ENCODE measurements at places on chromosomes 3 and 15. TPM values are rescaled to one million over a fixed set of nuclear protein-coding genes. Genes with fewer than 3 reads are reported as not detected.

GRCh38 chr3:197298945-197299854 is 788 bp upstream of the DLG1 start:
- peak; percentile 57 for DNase-seq

- DNase-seq, result no peak
Observed at GRCh38 chr3:109910772-109911171, 573.4 kb upstream of the DPPA4 start.

DNA sequence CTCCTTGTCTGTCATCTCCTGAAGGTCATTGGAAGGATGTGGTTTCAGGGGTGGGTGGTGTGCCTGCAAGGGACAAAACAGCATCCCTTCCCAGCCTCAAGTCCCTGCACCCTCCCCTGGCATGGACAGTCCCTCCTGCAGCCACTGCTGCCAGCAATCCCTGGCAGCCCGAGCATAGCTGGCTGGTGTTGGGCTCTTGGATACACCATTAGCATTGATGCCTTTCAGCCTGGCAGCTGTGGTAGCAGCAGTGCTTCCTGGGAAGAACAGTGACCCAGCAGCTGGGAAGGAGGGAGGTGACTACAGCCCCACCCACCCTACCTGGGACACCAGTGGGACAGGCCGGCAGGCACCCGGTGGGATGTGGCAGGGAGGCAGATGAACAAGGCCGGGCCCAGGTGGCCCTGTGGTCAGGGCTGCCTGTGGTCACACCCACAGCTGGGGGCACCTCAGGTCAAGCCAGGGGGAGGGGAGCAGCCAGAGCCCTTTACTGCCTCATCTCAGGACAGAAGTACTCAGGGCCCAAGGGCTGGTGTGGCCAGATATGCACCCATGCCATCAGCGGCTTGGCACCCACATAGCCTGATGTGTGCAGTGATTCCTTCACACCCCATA is 32.9 kb upstream of the TMEM115 start:
- peak; percentile 71 for DNase-seq

DNA sequence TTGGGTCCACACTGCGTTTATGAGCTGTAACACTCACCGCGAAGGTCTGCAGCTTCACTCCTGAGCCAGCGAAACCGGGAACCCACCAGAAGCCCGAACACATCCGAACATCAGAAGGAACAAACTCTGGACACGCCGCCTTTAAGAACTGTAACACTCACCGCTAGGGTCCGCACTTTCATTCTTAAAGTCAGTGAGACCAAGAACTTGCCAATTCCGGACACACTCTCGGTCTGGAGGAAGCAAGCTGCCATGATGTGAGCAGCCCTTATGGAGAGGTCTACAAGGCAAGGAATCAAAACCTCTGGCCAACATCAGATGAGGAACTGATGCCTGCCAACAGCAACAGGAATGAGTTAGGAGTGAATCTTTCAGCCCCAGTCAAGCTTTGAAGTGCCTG is 62.9 kb downstream of the SLC28A2 start:
- no peak for DNase-seq

GRCh38 chr15:43292375-43293078 is 25.8 kb upstream of the TGM5 start:
- no peak for DNase-seq

DNA sequence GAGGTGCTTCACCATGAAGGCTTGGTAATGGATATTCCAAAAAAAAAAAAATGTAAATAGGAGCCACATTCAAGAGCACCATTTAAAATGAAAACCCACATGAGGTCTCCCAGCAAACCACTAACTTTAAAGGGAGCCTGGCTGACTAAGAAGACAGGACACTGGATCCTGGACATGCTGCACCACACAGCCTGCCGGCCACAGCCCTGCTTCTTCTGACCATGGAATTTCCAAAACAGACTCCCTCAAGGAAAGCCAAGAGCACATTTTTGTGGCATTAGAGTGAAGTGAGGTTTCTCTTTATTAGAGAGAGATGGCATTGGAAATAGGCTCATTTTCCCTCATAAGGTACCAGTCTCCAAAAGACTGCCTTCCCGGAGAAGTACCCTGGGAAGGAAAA is 113.9 kb downstream of the RORA start:
- DNase-seq, result no peak

GRCh38 chr3:109177908-109178307 is 41.4 kb downstream of the C3orf85 start:
- no peak for DNase-seq

- no peak for DNase-seq
Observed at GRCh38 chr3:115347737-115348136, 200.6 kb upstream of the ZBTB20 start.

GRCh38 chr3:156433910-156434309 is 121.0 kb downstream of the SSR3 start:
- DNase-seq, result no peak

DNA sequence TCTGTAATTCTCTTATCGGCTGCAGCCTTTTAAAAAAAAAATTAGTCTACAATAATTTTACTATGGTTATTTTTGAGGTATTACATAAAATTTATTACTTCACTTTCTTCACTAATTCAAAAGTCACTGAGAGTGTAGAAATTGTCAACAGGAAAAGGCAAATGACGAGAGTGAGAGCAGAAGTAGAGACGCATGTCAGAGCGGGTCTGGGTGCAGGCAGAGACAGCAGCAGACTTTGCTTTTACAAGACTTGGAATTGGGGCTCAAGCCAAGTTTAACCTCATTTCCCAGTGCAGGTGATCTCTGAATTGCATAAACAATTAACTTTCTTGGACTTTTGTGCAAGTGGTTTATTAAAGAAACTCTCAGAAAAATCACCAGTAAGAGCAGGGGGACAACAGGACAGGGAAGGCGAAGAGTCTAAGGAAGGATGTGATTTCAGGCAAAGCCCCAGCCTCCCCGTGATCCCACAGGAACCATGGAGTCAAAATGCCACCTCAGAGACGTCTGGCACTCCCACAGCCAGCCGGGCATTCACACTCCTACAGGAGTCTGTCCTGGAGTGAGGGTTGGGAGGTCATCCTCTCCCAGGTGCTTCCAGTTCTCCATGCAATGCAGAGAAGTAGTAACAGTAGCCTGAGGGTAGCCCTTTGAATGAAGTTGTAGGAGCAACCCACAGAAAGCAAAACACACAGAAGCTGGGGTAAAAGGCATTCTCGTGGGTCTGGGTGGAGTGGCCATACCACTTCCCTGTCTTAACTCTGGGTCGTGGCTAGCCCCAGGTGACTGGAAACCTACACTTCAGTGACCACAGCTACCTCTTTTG is 274.0 kb upstream of the TGFBR2 start:
- DNase-seq, result peak; percentile 20

DNA sequence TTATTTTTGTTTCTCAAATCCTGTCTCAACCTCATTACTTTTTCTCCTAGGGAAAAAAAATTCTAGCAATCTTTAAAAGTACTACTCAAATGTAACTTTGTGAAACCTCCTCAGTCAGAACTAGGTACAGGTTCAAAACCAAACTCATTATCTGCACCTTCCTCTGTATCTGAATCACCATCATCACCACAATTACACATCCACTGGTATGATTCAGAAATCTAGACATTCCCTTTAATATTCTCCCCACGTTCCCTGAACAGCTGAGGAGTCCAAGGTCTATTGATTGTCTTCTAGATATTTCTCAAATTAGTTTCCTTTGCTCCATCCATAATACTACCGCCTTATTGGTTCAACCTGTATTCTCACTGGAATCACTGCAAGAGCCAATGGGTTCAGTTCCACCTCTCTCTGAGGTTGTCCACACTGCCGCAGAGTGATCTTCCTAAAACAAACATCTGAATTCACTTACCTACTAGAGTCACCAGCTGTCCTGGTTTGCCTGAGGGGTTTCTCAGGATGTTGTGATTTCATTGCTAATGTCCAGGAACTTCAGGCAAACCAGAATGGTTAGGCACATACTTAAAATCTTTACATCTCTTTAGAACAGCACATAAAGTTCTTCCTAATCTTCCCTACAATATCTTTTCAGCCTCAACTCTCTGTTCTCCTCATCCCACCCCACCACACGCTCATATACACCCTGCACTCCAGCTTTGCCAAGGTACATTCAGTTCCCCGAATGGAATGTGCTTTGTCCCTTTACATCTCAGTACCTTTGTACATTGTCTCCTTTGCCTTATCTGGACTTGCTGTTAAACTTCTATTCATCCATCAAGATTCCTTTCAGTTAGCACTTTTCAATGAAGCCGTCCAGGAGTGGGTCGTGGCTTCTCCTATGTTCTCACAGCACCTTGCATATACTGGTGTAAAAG is 24.2 kb downstream of the ATP13A4 start:
- DNase-seq, result no peak

DNA sequence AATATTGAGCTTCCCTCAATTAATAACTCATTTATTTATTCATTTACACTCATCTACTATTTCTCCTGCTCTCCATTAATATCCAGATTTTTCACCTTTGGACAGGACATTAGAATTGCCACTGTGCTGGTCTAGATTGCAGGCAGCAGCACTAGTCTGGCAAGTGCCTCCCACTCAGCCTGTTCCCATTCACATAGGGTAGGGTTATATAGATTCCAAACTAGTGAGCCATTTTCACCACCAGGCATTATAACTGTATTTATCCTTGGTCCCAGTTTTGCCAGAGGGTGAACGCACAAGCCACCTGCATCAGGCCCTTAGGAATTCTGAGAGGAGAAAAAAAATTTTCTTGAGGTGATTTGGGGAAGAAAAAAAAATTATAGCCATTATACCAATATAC is 44.5 kb downstream of the ANAPC13 start:
- DNase-seq, result no peak

GRCh38 chr3:113211330-113212149 is at the start of gene BOC:
Gene BOC (plus strand): TSS chr3:113211557. CDS start chr3:113249803, 38,246 bp downstream.
- peak; percentile 75 for DNase-seq

DNA sequence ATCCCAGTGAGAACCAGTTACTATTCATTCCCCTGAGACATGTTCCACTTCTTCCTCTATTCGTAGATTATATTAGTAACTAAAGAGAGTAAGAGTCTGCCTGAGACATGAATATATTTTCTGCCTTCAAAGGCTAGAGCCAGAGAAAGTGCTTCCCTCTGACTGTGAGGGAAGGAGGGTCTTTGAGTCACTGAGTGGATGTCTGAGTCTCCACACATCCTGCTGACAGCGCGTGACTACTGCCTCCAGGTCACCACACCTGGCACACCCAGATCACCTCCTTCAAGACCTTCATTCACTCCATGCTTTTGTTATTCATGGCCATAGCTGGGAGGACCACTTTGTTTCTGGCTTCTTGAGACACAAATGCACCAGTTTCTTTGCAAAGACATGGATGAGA is 135.6 kb downstream of the SOX2 start:
- DNase-seq, result no peak

Gene GOLGA8Q
- total RNA-seq, result 0.79 TPM

Gene CD86
- total RNA-seq, result 3.1 TPM

Gene CNTN4
- total RNA-seq, result 6.8 TPM

Gene FOXB1
- not detected for total RNA-seq

All from right cardiac atrium (tissue), 5 donors.